ENCODE measurements at places on chromosomes 3 and 15.

DNA sequence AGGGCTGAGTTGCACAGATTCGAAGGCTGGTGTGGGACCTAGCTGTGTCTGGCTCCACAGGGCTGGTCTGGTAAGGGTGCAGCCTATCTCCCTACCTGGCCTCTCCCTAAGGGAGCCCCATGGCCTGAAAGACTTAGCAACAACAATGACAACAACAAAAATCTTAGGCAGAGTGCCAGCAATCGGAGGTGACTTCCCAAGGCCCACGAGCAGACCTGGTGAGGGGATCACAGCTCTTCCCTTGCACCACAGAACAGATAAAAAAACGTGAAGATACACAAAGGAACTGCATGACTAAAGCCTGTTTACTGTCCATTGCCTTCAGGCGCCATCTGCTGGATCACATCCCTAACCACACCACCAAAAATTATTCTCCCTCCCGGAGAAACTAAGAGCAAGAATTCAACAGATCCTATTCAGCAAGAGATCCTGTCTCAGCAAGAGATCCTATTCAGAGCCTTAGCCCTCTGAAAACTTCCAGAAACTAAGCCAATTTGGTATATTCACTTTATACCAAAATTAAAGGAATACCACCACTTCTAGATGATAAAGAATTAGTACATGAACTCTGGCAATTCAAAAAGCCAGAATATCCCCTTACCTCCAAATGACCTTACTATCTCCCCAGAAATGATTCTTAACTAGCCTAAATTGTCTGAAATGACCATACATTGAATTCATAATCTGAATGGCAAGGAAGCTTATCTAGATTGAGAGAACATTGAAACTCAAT is 24.1 kb upstream of the OR5K4 start:
- peak; percentile 54 for DNase-seq

GRCh38 chr3:30581067-30581585 is 25.3 kb upstream of the TGFBR2 start:
- DNase-seq, result no peak

DNA sequence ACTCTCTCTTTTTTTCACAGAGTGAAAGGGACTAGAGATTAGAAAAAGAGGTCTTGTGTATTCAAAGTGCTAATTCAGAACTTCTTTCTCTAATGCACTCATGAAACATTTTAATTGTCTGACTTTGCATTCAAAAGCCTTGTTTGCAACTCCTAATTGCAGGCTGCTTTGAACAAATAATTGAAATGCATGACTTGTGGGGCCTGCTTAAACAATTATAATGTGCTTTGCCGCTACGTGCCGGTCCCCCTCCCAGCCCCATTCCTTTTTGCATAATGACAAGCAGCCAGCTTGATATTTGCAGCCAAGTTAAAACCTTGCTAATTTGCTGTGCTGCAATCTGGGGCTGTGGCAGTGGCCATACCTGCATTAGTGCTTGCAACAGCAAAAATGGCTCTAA is 114.5 kb downstream of the FOXB1 start:
- no peak for DNase-seq

DNA sequence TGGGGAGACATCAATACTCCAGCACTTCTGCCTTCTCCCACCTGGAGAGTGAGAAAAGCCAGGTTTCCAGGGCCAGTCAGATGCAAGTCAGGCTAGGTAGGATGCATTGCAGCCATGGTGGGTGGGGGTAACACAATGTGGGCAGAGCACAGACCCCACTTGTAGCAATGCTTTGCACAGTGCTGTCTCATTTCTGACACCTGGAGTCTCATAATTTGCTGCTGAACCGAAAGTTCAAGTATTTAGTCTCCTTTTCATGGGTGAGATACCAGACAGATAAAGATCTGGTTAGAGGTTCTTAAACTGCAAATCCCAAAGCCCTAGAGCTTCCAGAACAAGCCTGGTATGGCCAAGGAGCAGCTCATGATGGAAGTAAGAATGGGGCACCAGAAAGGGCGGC is 880.3 kb upstream of the CFAP20DC start:
- DNase-seq, result no peak

DNA sequence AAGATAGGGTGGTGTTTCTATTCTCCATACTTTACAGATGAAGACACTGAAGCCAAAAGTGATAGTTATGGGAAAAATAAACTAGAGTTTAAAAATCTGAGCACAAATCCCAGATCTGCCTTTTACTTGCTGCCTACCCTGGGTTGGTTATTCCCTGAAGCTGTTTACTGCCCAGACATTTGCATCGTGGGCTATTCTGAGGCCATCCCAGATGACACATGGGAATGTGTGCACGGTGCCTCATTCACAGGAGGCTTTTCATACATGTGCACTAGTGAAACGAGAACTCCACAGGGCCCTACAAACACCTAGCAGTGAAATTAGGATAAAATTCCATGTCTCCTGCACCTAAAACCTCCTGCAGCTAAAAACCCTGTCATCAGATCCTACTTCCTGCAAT is 17.5 kb downstream of the MYO5C start:
- DNase-seq, result no peak

- no peak for DNase-seq
Observed at GRCh38 chr3:23698652-23699313, 107.0 kb upstream of the UBE2E1 start.
